Stimulated activated CD8-positive, alpha-beta memory T cell treated with anti-CD3 and anti-CD28 coated beads, Interleukin-4, amount 100 ng/mL, for 1 hour (primary cell): ENCODE measurements at places on chromosomes 3 and 15.

DNA sequence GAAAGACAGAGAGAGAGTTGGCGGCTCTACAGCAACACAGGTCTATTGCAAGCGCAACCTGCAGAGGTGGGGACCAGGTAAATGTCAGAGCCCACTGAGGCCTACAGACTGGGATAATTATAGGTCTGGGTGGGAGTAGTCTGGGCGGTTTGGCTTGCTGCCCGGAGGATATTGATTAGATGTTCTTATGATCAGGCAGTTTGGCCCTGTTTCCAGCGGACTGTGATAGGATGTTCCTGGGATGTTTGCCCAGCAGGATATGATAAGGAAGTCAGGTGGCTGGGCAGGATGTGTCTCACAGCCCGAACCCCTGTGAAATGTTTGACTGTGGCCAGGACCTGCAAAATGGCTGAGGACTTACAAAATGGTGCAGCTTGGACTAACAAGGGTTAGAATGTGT lies 364.9 kb downstream of the NAALADL2 start:
- no peak for DNase-seq

DNA sequence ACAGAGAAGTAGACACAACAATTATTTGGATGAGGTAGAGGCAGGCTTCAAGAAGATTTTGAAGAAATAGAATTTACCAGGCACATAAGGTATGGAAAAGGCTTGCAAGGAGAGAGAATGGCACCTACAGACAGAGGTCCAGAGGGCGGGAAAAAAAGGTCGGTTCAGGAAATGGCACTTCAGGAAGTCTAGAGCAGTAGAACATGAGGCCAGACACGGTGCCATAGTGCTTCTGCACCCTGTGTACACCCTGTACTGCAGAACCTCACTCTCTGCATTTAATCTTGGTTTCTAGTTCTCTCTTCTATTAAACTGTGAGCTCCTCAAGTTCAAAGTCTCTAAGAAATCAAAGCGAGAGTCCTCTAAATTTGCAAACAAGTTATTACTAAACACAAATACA lies 113.4 kb upstream of the C2CD4B start:
- no peak for DNase-seq

DNA sequence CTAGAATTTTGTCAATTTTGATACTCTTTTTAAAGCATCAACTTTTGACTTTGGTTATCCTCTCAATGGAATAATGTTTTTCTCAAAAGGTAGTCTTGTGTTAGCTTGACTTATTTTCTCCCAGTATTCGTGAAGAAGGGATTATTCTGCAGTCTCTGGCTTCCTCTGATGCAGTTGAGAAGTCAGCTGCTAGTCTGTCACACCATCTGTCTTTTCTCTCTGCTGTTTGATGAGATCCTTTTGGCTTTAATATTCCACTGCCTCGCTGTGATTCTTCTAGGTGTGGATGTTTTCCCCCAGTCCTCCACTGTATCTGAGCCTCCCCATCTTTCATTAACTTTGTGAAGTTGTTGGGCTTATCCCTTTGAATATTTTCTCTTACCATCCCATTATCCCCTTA lies 141.0 kb downstream of the WDR72 start:
- DNase-seq, result no peak

GRCh38 chr15:68504681-68505170 lies 72.8 kb upstream of the ITGA11 start:
- DNase-seq, result no peak
